ENCODE measurements at places on chromosomes 7 and 10. TPM values are rescaled to one million over a fixed set of nuclear protein-coding genes. Genes with fewer than 3 reads are reported as not detected.
A peak's percentile ranks its signal among the peaks of the same experiment; 100 is the strongest.

DNA sequence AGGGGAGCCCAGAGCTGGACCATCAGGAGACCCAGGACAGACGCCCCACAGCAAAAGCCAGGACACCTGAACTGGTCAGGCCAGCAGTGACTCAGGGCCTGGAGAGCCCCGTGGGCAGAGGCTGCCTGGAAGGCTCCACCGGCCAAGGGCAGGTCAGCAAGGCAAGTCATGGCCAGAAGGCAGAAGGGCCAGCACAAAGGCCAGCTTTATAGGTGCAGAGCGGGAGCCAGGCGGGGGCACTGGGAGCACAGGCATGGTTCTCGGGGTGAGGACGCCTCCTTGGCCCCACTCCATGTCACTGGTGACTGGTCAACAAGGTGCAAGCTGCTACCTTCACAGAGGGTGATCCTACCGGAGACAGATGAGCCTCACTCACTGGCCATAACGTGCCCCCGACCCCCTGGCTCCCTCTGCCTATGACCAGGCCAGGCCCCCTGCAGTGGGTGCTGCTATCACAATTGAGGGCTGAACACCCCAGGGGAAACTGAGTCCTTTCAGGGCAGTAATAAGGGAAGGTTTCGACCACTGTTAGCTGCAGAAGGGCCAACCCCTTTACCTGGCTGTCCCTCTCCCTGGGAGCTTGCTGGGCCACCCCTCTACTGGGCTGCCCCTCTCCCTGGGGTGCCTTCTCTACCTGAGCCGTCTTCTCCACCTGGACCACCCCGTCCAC, 317.4 kb downstream of the PTPRN2 start:
- no peaks in the 10 kb centered on the region for H3K27me3 ChIP-seq
- H3K27ac ChIP-seq, result no peak overlapping the region
- H3K36me3 ChIP-seq, result no peaks in the 10 kb centered on the region
- no peak overlapping the region for H3K4me3 ChIP-seq
- H3K4me1 ChIP-seq, result no peaks in the 10 kb centered on the region

DNA sequence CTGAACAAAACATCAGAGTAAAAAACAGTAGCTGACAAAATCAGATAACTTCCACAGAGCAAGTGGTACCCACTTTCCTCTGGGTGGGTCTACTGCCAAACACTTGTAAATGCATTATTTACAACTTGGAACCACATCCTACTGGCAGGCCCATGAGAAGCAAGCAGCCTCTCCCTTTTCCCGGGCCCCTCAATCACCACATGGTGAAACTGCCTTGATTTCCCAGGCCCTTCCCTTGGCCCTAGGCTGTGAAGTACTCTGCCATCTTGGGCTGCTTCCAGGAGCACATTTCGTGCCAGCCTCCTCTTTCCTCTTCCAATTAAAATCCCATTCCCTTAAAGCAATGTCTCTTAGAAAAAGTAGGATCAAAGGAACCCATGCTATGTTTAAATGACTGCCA, 71.4 kb downstream of the CUZD1 start:
- H3K4me3 ChIP-seq, result no peak overlapping the region
- DNase-seq, result no peak

DNA sequence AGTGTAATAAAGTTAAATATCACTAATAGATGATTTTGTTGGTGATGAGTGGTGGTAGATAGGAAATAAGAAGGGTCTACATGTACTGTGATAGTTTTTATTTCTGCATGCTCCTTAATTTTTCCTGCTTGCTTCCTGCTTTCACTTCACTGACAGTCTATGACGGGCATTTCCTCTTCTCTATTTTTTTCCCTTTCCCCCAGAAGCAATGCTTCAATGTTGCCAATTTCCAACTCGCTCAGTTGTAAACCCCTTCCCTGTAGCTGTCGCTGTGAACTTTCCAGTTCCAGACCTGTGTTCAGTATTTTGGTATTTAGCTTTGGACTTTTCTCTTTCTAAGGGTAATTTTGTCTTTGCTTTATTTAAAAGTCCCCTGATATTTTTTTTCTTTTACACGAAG, 123.5 kb upstream of the AGR3 start:
- H3K36me3 ChIP-seq, result no peaks in the 10 kb centered on the region
- no peaks in the 10 kb centered on the region for H3K4me1 ChIP-seq
- DNase-seq, result no peak
- H3K27ac ChIP-seq, result no peak overlapping the region

The ALDH18A1 gene
- 38.2 TPM for total RNA-seq

The AMPH gene
- total RNA-seq, result 5.0 TPM

- no peak for DNase-seq
- peak overlapping the region; percentile 86 for H3K27ac ChIP-seq
- no peaks in the 10 kb centered on the region for H3K27me3 ChIP-seq
- no peaks in the 10 kb centered on the region for H3K4me1 ChIP-seq
- H3K36me3 ChIP-seq, result no peaks in the 10 kb centered on the region
- peak overlapping the region; percentile 76 for H3K4me3 ChIP-seq
Observed at GRCh38 chr7:134985894-134986362, 380 bp upstream of the AGBL3 start.
